ENCODE measurements at places on chromosomes 1 and 21. TPM values are rescaled to one million over a fixed set of nuclear protein-coding genes. Genes with fewer than 3 reads are reported as not detected.

The LYPD8 gene
- not detected for total RNA-seq

The RGS8 gene
- 0.78 TPM for total RNA-seq

The TNFRSF8 gene
- total RNA-seq = 0.22 TPM

The UHMK1 gene
- total RNA-seq = 92.5 TPM

The CD164L2 gene
- total RNA-seq = not detected

The AQP10 gene
- 0.13 TPM for total RNA-seq

The AMIGO1 gene
- 2.1 TPM for total RNA-seq

The RERE gene
- 21.9 TPM for total RNA-seq

The ETV3L gene
- total RNA-seq = not detected

The MRPL9 gene
- 64.5 TPM for total RNA-seq

The CLCA1 gene
- not detected for total RNA-seq

The TSNAX gene
- total RNA-seq = 56.7 TPM

The TARBP1 gene
- total RNA-seq = 26.3 TPM

The CLCN6 gene
- 11.0 TPM for total RNA-seq

The VCAM1 gene
- total RNA-seq = 734 TPM

The ATF3 gene
- total RNA-seq = 1.6 TPM

The FCGR3A gene
- total RNA-seq = not detected
